ENCODE measurements at places on chromosomes 2 and 18.

DNA sequence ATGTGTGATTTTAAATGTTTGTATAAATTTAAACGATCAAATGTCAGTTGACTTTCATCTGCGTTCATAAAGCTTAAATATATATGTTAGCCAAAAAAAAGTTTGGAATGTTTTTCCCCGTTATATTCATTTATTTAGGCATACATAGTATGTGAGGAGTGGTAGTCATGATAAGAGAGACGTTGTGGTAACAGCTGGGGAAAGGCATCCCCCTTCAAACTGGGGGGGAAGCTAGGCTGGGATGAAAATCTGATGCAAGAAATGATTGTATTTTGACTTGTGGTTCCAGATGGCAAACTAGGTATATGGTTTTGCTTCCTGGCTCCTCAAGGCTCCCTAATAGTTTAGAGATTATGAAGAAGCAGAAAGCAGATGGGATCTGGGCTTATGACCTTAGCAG is 30.1 kb downstream of the ITGA6 start:
- no peak for DNase-seq

GRCh38 chr2:240248721-240249422 is 108.4 kb upstream of the OTOS start:
- no peak for DNase-seq

- peak; percentile 85 for DNase-seq
These were observed 16.5 kb downstream of the B3GNT7 start for GRCh38 chr2:231411831-231412617.

DNA sequence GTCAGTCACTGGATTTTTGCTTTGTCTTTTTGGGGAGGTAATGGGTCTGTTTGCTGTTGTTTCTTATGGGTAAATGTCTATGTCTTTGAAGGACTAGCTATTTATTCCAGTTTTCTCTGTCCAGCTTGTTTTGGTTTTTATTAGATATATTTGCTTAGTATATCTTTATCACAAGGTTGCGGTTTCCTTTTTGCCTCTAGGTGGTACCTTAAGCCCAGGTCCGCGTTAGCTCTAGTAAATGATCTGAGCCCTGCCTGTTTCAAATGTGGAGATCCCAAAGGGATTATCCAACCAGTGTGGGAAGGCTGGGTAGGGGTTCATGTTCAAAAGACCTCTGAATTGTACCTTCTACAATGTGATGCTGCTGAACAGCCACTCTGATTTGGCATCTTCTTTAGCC is 114.5 kb downstream of the MYO3B start:
- no peak for DNase-seq

DNA sequence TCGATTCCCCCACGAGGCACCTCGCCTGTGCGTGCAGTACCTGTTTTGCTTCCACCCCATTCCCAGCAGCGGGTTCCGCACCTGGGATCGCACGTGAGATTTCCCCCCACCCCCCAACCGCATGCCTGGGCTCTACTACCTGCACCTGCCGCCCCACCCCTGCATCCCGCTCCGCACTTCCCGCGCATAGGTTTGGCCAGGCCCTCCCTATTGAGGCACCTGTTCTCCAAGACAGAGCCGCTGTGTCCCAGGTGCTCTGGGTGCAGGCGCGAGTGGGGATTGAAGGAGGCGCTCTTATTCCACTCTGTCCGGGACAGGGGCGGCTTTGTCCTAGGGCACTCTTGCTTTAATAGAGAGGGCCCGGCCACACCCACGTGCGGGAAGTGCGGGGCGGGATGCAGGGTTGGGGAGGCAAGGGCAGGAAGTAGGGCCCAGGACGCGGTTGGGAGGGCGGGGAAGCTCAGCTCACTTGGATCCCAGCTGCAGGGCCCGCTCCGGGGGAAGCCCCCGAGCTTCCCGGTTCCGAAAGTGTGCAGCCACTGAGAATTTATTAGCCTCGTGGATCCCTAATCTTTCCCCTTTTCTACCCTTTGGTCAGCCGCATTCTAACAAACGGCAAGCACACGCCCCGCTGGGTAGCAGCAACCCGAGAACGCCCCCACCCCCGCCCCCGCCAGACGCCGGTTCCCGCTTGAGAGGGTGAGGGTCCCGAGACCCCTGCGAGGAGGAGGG is 670 bp upstream of the MOCOS start:
- peak; percentile 13 for DNase-seq

GRCh38 chr2:239878686-239879085 is 146.5 kb downstream of the NDUFA10 start:
- no peak for DNase-seq

GRCh38 chr2:233934524-233934923 is 17.4 kb downstream of the TRPM8 start:
- no peak for DNase-seq

DNA sequence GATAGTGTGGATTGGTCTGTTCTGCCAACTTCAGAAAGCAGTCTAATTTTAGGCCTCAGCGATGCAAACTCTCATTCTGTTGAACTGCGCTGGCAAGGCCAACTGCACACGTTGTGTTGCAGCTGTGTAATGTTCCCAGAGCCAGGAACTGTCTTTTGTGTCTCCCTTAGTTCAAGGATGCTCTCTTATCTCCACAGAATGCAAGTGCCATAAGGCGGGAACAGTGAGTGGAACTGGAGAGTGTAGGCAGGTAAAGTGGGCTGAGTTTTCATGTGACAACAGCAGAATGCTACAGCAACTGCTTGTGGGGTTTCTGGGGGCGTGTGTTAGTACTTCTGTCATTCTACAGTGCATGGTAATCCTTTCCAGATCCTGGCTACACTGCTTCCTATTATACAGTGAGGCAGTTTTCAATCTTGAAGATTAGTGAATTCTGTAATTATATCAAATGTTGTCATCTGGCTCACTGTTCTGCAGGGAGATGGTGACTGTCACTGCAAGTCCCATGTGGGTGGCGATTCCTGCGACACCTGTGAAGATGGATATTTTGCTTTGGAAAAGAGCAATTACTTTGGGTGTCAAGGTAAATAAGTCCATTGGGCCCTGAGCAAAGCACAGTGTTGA is 125.8 kb downstream of the LAMA3 start:
- DNase-seq: no peak

- no peak for DNase-seq
These were observed 17.6 kb upstream of the USP14 start for GRCh38 chr18:140670-141266.

DNA sequence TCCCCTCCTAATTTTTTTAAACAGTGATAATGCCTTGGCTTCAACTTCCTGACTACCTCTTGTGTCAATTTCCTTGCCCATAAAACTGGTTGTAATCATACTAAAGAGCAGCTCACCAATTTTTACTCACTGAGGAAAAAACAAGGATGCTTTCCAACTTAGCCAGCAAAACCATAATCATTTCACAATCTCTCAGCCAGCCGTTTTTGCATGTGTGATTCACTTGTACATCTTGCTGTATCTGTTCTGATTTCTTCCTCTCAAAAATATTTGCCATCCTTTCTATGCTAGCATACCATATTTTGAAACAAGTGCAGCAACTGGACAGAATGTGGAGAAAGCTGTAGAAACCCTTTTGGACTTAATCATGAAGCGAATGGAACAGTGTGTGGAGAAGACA is 60.7 kb downstream of the RAB27B start:
- DNase-seq: peak; percentile 85

GRCh38 chr2:110931648-110932047 is 189.1 kb upstream of the BCL2L11 start:
- peak; percentile 54 for DNase-seq

GRCh38 chr18:38221476-38222100 is 656.0 kb upstream of the CELF4 start:
- DNase-seq: no peak

DNA sequence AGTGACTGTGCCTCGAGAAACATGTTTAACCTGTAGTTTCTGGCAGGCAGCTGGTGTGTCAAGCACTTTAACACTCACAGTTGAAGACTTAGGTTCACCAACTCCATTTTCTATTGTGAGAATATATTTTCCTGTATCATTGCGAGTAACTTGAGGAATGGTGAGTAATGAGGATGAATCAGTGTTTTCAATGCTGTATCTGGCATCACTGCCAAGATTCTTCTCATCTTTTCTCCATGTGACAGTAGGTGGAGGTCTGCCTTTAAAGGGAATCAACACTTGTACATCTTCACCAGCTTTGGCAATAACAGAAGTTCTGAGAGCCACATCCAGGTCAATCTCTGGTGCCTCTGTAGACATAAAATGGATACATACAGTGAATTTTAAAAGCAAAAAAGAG is 72.8 kb downstream of the PLEKHA3 start:
- DNase-seq: peak; percentile 91

GRCh38 chr2:20185176-20186022 is 39.5 kb downstream of the SDC1 start:
- DNase-seq: peak; percentile 48

- DNase-seq: no peak
These were observed 29.7 kb downstream of the FAM228A start for GRCh38 chr2:24204505-24204904.

DNA sequence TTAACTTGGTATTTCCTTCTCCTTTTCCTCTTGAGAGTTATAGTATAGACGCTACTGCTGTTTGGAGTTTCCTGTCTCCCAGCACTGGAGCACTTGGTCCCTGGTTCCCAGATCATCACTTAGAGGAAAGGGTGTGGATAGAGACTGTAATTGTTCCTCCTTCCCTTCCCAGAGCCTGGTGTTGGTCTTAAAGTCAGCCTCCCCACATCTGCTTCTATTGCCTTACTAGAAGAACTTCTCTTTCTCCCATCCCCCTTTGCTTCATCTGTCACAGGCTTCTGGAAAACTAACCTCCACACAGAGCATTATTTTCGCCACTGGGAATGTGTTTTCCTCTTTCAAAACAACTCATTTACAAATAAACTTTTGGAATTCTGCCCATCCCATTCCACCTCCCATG is 131.0 kb downstream of the CCDC85A start:
- DNase-seq: no peak

GRCh38 chr2:150911766-150912280 is 349.8 kb downstream of the RBM43 start:
- peak; percentile 95 for DNase-seq

GRCh38 chr18:22136395-22136794 is 33.0 kb upstream of the GATA6 start:
- DNase-seq: peak; percentile 10

DNA sequence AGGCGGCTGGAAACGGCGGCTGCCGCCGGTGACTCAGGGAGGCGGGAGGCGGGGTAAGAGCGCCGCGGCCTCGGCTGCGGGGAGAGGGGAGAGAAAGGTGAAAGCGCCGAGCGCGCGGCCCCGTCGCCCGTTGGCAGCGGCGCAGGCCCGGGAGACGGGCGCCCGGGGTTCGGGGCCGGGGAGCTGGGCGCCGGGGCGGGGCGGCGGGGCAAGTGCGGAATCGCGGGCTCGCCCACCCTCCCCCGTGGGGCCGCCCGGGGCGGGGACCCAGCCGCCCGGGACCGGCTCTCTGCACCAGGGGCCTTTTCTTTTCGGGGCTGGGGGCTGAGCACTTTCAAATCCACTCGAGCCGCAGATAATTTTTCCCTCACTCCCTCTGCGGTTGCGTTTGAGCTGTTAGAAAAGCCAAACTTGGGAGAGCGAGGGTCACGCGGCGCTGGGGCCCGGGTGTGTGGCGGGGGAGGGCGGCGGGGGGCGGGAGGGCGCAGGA is 266 bp downstream of the KDM3A start:
- DNase-seq: no peak

- no peak for DNase-seq
These were observed 34.2 kb upstream of the NT5DC4 start for GRCh38 chr2:112686348-112687217.

GRCh38 chr2:131050896-131051295 is 42.4 kb downstream of the FAM168B start:
- DNase-seq: no peak

GRCh38 chr2:65377556-65378192 is 54.7 kb downstream of the SPRED2 start:
- peak; percentile 85 for DNase-seq

GRCh38 chr18:76405681-76406356 is 89.2 kb downstream of the ZNF516 start:
- DNase-seq: peak; percentile 79

GRCh38 chr2:219171231-219171651 is 1.4 kb upstream of the SLC23A3 start:
- DNase-seq: peak; percentile 85

DNA sequence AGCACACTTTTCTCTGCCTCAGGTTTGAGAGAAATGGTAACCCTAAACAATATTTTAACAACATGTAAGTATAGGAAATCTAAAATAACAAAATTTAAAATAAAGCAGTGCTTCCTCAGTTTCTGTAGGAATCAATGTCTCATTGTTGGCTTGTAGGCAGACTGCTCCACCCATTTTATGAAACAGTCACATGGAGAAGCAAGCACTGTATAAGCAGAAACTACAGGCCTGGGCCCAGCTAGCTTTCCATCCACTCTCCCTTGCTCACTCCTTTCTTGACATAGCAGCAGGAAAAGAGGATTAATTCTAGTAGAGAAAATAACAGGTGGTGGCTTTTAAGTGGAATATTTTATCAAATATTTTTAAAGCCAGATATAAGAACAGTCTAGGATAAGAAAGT is 97.2 kb downstream of the PLEKHM3 start:
- DNase-seq: no peak

DNA sequence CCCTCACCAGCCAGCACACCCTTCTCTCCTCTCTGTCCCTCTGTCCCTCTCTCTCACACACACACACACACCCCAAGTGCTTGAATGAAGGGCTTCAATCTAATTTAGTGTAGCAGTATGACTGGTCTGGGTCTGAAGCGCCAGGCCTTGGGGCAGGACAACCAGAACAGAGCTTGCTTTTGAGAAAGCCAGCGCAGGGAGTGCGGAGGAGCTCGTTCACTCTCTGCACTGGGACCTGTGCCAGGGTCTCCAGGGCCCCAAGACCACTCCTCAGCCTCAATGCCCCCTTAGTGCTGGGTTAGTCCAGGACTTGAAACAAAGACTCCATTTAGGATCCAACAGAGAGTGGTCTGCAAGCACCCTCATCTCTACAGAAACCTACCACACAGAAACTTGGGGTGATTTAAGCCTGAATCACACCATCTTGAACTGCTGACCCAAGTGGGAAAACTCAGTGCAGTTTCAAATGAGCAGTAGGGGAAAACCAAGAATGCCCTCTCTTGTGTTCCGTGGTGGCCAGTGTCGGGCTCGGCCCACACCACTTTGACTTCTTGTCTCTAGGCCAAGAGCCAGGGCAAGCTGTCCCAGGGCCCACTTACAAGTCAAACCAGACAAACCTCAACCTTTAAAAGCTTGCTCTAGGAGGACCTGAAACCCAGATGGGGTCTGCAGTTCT is 66.6 kb upstream of the WIPF1 start:
- DNase-seq: no peak

GRCh38 chr2:145041706-145042105 is 521.8 kb upstream of the ZEB2 start:
- no peak for DNase-seq

- no peak for DNase-seq
These were observed 13.7 kb upstream of the GAL3ST2 start for GRCh38 chr2:241762933-241763369.

DNA sequence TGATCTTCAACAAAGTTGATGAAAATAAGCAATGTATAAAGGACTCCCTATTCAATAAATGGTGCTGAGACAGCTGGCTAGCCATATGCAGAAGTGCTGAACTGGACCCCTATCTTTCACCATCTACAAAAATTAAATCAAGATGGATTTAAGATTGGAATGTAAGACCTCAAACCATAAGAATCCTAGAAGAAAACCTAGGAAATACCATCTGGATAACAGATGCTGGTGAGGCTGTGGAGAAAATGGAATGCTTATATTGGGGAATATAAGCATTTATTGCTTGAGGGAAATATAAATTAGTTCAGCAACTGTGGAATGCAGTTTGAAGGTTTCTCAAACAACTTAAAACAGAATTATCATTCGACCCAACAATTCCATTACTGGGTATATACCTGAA is 89.6 kb downstream of the GCA start:
- no peak for DNase-seq
